ENCODE measurements at places on chromosomes 7 and 10.

GRCh38 chr7:69780379-69780778, 182.1 kb downstream of the AUTS2 start:
- peak; percentile 80 for DNase-seq

DNA sequence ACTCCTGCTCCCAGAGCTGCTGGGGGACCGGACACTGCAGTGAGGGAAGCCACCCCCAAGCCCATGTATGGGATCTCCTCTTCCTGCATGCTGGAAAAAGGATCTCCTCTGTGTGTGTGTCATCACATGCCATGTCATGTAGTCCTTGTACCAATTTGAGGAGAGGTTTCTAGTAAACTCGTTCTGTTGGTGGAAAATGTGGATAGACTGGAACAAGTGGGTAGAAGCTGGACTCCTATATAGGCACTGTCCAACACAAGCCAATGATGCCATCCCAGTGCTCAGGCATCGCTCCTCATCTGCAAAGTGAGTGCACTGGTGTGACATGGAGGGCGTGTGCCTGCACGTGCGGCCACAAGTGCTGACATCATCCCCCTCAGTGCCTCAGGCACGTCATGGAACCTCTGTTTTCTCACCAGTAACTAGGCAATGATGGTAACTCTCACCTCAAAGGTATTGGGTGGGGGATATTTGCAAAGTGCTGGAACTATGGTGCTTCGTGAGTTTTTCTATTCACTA, 19.3 kb downstream of the MYO1G start:
- no peak for DNase-seq

- DNase-seq, result peak; percentile 47
These were observed 120.1 kb downstream of the ARHGAP12 start for GRCh38 chr10:31808258-31809218.

DNA sequence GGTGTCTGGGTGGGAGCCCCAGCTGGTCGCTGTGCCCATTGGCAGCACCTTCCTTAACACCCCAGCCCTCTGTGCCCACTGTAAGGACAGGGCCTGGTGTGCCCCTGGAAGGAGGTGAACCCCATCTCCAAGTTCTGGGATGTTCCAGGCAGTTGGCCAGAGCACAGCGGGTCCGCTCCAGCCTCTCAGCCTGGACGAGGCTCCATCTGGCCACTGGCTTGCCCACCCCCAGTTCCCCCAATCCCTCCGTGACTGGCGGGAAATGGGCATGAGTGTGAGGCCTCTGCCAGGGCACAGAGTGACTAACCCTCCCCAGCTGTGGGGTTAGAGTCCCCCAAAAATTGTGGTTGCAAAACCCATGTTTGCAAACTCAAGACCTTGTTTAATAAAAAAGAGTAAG, 15.6 kb downstream of the GRIFIN start:
- no peak for DNase-seq

Measured in GM23338 (cell line).